ENCODE measurements at places on chromosomes 7 and 10.

DNA sequence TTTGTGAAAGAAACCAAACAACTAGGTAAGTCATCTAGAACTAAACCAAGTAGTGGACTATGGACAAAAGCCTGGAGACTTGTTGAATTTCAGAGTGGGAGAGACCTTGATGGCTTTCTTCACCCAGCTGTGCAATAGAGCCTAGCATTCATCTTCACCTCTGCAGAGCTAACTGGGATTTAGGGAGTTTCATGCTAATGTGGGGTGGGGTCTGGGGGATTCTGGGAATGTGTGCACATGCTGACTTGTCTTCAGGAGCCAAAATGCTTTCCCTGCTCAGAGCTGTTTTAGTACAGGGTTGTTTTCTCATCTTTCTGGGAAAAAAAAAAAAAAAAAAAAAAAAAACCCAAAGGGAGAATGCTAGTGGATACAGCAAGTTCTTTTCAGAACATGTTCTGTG lies 81.3 kb upstream of the ARHGAP21 start:
- no peak for DNase-seq

- DNase-seq: no peak
These were observed 96.7 kb downstream of the SEMA3D start for GRCh38 chr7:85090143-85090542.

DNA sequence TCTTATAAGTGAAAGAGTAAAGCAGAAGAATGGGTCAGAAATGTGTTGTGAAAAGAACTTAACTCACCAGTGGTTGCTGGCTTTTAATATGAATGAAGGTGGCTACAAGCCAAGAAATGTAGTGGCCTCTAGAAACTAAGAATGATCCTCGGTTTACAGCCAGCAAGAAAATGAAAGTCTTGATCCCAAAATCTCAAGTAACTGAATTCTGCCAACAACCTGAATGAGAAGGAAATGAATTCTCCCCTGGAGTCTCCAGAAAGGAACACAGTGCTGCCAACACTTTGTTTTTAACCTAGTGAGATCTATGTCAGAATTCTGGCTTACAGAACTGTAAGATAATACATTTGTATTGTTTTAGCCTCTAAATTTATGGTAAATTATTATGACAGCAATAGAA lies 193.0 kb downstream of the FZD1 start:
- DNase-seq: no peak

- no peak for DNase-seq
These were observed 42.7 kb downstream of the ZMIZ1 start for GRCh38 chr10:79111427-79111826.

DNA sequence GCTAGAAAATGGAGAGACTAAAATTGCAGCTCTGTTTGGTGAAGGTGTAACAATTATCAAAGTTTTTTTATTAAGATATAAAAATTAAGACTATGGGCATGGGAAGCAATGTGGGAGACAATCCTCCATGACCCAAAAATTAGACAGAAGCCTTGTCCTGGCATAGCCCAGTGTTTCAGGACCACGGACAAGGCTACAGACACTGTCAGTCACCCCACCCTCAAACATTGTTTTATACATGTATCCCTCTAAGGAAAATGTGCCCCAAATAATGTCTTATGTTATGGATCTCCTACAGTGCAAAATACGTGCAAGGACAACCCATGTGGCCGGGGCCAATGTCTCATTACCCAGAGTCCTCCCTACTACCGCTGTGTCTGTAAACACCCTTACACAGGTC lies 24.0 kb downstream of the HABP2 start:
- no peak for DNase-seq

GRCh38 chr10:11303361-11304170 lies 285.9 kb downstream of the CELF2 start:
- DNase-seq: no peak

DNA sequence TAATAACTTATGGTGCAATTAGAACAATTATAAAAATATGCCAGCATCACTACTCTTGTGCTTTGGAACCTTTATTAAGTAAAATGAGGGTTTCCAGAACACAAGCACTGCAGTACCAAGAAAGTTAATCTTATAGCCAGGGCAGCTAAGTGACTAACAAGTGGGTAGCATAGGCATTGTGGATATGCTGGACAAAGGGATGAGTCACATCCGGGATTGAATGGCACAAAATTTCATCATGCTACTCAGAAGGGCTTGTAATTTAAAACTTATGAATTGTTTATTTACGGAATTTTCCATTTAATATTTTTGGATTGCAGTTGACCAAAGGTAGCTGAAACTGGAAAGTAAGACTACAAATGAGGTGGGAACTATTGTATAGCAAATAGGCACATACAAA lies 250.6 kb downstream of the C7orf25 start:
- no peak for DNase-seq

GRCh38 chr10:11533328-11533781 lies 78.1 kb downstream of the USP6NL start:
- no peak for DNase-seq

DNA sequence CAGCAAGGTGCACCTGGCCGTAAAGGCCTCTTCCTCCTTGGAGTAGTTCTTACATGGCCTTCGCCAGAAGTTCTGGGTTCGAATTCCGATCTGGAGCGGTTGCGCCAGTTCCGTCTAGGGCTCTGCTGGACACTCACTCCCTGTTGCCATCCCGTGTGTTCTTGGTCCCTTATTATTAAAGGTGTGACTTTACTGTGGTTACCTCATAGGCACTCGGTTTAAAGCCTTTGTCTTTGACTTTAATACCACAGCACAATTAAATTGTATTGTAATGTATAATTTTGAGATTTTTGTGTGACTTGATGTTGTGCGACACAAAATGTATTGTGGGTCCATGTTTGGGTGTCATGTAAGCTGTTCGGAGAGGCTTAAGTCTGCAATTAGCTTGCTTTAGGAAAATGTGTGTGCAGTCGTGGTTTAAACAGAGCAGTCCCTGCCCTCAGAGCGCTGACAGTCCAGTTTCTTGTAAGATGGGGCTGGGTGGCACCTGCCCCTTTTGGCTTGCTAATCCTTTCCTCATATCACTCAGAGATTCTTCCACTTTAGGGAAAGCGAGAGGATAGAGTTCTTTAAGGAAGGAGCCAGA lies 919 bp downstream of the INPP5F start:
- DNase-seq: no peak

DNA sequence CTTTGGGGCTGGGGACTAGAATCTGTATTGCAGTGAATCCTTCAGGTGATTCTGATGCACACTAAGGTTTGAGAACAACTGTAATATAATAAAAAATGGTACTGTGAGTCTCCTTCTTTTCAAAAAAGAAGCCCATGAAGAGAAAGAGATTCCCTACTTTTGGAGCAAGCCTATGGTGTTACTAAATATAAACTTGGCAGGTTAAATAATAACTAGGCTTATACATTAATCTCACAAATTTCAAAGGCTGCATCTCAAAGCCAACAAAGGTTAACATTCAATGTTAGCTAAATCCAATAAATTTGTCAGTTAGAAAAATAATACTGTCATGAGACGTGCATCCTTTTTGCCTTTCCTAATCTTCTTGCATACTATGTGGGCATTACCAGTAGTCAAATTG lies 159.7 kb upstream of the LAMB4 start:
- DNase-seq: no peak

DNA sequence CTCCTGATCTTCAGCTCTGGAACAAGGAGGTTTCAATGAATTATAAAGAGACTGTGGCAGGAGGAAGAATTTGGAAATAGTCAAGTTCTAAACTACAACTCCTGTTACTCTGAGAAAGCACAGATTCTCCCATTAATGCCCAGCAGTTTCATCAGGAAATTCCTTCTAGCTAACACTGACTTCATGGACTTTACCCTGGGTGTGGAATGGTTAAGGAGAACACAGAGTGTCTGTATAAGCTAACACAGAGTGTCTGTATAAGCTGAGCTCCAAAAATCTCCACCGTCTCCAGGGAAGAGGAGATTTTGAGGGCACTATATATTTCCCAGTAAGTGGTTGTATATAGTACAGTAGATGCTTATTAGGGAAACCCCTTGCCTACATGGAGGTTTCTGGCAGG lies 675.5 kb downstream of the XPNPEP1 start:
- no peak for DNase-seq

GRCh38 chr10:130769146-130770017 lies 542.1 kb downstream of the TCERG1L start:
- no peak for DNase-seq

DNA sequence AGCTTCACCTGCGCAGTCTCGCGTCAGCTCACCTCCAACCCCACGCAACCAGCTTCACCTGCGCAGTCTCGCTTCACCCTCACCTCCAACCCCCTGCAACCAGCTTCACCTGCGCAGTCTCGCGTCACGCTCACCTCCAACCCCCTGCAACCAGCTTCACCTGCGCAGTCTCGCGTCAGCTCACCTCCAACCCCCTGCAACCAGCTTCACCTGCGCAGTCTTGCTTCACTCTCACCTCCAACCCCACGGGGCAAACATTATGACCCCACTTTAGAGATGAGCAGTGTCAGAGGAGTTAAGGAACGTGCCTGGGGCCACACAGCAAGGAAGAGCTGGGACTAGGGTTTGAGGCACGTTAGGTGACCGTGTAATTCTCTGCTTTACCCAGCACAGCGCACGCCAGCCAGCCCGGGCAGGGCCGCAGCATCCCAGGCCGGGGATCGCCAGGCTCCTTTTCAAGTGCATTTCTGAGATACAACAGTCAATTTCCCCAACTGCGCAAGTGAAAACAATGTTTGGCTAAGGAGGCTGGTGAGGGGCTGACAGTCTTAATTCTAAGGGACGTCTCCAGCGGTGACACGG lies 22.6 kb upstream of the PDGFA start:
- DNase-seq: no peak

- DNase-seq: no peak
These were observed 165.7 kb upstream of the FZD1 start for GRCh38 chr7:91098566-91098965.

GRCh38 chr7:117127585-117128168 lies 174.4 kb downstream of the ST7 start:
- DNase-seq: no peak

DNA sequence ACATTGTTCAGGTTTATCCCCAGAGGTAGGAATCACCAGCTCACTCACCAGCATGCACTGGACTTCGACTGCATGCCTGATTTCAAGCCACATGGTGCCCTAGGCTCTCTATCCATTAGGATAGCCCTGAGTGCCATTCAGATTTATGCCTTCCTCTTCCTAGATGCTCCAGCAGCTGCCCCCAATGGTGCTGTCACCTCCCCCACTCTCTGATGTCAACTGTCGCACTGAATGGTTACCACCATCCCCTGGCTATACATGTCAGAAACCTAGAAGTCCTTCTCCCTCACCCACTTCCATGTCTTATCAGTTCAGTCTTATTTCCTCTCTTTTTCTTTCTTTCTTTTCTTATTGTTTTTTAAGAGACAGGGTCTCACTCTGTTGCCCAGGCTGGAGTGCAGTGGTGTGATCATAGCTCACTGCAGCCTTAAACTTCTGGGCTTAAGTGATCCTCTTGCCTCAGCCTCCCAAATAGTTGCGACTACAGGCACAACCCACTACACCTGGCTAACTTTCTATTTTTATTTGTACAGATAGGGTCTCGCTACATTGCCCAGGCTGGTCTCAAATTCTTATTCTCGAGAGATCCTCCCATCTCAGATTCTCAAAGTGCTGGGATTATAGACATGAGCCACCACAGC lies 2.9 kb downstream of the SFXN4 start:
- DNase-seq: no peak

DNA sequence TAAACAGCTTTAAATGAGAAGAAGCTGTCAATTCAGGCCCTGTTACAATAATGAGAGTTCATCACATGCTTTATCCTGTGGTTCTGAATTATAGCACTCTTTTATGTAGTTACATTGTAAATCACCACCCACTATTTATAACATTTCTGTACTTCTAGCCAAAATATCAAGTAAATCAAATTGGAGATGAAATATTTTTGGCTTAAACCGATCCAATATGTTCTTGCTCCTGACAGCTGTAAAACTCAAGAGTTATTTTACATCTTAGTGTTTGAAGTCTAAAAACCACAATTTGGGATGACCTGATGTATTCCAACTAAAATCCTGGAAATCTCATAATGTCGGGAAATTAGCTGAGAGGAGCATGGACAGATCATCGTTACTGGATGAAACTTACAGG lies 371.2 kb upstream of the LRRN3 start:
- DNase-seq: no peak

DNA sequence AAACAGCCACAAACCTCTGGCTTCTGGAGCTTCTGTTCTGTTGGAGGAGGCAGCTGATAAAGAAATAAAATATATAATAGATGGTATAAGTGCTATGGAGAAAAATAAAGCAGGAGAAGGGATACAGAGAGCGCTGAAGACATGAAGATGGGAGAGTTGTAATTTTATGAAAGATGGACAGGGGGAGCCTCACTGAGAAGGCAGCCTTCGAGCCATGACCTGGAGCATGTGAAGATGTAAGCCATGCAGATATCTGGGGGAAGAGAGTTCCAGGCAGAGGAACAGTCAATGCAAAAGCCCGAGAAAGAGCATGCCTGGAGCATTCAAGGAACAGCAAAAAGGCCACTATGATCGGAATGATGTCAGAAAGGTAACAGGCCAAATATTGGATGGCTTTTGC lies 187.5 kb downstream of the KIAA1217 start:
- no peak for DNase-seq

DNA sequence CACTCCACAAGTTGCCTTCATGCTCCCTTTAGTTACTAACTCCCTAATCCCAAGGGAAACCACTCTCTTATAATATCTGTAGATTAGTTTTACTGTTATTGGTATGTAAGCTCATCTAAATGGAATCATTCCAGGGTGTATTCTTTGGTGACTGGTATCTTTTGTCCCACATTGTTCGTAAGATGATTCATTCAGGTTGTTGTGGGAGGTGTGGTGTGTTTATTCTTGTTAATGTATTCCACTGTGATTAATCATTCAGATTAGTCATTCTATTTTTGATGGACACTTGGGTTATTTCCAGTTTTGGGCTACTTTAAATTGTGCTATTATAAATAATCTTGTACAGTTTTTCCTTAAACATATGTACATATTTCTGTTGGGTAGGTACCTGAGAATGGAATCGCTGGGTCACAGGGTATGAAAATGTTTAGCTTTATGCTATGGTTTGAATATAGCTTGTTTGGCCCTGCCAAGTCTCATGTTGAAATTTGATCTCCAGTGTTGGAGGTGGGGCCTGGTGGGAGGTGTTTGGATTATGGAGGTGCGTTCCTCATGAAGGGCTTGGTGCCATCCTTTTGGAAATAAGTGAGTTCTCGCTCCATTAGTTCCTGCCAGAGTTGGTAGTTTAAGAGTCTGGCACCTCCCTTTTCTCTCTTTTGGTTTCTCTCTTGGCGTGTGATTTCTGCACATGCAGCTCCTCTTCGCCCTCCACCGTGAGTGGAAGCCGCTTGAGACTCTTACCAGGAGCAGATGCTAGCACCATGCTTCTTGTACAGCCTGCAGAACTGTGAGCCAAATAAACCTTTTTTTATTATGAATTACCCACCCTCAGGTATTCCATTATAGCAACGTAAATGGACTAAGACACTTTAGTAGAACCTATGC lies 13.8 kb downstream of the BTRC start:
- no peak for DNase-seq
